ENCODE measurements at places on chromosomes 1 and 21.

- DNase-seq = peak; percentile 93
Measured at GRCh38 chr1:11478571-11479374, at the start of gene DISP3. Gene DISP3, plus strand, starts transcription at chr1:11479155. Its CDS starts 21,838 bp downstream, at chr1:11500993.

DNA sequence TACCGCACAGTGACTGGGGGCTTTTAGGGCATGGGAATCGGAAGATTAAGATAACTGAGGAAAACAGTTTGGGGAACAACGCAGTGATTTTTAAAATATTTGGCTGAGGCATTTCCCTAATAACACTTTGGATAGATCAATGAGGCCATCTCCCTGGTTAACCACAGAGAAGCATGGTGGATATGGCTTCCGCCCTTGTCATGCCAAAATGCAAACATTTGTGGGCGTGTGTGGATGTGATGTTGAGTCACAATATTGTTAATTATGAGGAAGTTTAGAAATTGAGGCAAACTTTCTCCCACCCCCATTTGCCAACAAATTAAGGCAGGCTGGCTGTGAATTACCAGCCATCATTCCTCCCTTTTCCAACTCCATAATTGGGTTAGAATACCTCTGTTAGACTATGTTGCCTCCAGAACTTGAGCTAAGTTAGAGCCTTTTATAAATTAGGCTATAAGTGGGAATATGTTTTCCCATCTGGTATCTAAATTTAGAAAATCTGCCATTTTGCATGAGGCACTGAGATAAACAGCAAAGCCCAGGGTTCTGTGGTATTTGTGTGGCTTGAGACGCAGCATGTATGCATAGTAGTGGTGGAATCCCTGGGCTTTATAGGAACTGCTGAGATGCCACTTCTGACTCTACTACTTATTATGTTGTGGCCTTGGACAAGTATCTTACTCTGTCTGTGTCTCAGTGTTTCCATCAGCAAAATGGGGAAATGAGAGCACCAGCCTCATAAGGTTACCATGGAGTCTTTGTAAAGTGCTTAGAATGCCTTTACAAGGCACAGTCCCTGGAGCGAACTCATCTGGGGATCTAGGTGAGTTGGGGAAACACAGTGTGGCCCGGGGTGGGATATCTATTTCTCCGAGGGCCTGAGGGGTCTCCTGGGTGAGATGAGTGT, 154.6 kb downstream of the C1orf94 start:
- DNase-seq = no peak

DNA sequence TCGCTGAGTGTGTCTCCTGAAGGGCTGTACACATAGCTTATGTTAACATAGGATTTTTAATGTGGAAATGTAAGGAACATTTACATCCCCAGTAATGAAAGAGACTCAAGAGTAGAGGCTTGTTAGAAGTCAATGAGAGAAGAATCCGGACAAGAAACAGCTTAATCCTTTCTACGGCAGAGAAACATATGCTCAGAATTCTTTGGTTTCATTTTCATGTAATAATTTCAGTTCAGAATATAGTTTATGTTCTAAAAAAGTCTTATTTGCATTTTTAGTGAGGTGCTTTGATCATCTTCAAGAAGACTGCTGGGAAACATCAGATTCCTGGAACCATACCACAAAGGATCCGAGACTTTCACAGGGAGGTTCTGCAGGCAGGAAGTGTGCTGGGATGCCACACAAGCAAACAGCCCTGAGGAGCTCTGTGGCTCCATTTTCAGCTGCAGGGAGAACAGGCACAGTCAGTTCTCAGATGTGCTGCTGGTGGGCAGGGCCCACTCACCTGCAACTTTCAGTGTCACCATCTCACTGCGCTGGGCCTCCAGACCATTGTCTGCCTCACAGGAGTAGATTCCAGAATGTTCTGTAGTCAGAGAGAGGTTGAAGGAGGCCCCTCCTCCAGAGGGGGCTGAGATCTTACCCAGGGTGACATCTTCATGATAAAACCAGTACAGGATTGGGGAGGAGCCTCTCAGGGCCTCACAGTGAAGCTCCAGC, 28.4 kb downstream of the FCRL5 start:
- DNase-seq = no peak

GRCh38 chr1:3773572-3774275, 1.2 kb downstream of the SMIM1 start:
- DNase-seq = no peak

DNA sequence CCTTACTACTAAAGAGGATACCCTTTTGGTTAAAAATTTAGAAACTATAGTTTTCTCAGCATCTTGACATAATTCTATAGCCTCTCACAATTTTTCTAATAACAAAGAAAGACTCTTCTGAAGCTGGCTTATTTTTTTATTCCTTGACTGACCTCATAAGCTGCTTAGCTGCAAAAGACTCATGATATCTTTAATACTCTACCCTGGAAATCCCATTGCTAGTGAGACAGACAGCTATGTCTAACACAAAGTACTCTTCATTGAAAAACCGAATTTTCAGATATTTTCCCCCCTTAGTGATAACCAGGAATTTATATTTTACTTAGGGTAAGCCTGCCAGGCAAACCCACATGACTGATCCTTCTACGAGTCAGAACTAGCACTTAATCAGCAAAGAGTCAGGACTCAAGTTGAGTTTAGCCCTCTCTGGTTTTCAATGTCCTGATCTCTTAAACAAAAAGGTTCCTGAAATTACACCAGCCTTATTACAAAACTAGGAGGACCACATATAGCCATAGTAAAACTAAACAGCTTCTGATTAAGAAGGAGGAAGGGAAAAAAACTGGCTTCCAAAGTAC, 56.9 kb downstream of the ENAH start:
- DNase-seq = no peak

GRCh38 chr1:46485564-46486431, 3.8 kb upstream of the DMBX1 start:
- DNase-seq = no peak

GRCh38 chr1:177181280-177181630, 10.5 kb downstream of the BRINP2 start:
- DNase-seq = peak; percentile 37
